ENCODE measurements at places on chromosomes 13 and 19.

DNA sequence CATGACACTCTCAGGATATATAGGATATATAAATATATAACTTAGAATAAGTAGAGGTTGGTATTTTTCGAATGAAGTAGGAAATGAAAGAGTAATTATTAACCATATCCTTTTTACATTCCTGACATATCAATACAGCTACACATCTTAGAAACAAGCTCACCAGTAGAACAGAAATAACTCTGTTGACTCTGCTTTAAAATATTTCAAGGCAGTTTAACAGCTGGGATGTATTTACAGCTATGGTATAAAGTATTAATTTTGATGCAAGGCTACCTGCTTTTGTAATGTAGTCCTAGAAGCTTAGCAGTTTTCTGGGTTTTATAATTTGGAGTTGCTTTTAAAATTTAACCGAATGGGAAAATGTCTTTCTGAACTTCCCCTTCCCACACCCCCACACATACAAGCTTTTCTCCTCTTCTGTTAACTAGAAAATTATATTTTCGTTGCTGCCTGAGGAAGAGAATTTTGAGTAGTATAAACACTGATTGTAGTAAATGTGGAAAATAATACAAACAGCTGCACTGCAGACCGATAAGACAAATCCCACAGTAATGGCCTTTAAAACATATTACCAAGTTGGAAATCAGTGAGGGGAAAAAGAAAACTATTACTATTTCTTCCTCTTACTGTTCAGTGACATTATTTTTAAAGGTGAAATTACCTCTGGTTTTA, 147.7 kb downstream of the GGACT start:
- no peak for DNase-seq

- DNase-seq, result no peak
Observed at GRCh38 chr19:44792281-44792680, 14.6 kb downstream of the CBLC start.

- no peak for DNase-seq
Observed at GRCh38 chr13:102040812-102041211, 361.0 kb downstream of the FGF14 start.

DNA sequence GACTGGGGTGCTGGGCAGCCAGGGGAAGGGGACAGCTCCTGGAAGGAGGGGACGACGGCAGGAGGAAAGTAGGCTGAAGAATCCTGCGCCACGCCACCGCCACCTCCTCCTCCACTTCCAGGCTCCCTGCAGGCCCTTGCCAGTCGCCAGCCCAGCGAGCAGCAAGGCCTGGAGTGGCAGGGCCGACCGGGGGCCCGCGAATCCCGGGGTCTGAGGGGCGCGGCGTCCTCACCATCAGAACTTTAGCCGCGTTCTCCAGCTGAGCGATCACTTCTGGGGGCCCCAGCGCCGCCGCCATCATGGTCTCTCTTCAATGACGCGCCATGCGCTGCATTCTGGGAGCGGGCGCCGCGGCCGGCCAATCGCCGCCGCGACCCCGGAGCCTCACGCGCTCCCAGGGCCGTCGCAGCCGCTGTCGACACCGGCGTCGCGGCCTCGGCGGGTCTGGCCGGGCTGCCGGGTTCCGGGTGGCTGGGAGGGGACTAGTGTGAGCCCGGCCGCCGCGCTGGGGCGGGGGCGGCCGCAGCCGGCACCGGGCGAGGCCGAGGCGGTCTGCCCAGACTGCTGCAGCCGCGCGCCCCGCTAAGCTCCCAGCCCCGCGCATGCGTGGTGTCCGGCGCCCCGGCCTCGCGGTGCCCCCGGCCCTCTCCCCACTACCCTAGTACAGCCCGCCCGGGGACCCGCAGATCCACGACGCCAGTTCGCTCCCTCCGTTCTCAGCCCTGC, at the start of gene XPO4:
TSS of gene XPO4 (minus strand) at position 309 of the 726 bp plus-strand sequence. CDS start at position 301, 8 bp downstream.
- peak; percentile 34 for DNase-seq

- DNase-seq, result peak; percentile 64
Observed at GRCh38 chr13:43804461-43805070, 17.8 kb upstream of the ENOX1 start.

DNA sequence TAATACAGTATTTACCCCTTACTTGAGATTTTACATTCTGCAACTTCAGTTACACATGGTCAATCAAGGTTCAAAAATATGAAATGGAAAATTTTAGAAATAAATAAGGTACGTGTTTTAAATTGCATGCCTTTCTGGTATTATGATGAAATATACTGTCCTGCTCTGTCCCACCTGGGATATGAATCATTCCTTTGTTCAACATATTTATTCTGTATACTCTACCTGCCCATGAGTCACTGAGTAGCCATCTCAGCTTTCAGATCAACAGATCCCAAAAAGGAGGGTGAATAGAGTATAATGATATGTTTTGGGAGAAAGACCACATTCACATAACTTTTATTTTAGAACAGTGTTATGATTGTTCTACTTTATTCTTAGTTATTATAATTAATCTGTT, 37.8 kb downstream of the STOML3 start:
- no peak for DNase-seq

DNA sequence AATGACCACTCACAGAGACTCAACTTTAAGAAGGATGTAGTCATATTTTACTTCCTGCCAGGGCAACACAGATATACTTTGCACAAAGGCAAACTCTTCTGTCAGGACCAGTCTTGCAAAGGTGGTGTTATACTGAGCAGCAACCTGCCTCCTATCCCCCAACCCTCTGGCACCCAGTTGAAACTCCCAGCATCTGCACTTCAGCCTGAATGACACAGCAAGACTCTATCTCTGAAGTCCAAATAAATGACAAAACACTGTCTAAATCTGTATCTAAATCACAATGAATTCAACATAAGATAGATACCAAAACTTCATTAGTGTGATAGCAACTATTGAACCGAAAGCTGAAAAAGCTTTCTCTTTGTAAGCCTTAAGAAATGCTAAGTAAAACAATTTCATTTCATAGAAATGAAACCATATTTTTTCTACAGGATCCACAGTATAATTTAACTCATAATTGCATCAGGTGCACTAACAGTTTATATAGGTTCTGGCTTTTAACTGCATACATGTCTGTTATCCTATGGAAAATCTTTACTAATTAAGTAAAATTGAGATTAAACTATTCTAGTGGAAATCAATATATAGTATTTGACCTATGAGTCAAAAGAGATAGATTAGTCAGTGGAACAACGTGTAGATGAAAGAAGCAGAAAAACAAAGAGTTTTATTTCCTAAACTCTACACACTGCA, 163.7 kb downstream of the TBC1D4 start:
- DNase-seq, result no peak

GRCh38 chr19:47081095-47081494, 32.5 kb downstream of the ZC3H4 start:
- DNase-seq, result no peak
